ENCODE measurements at places on chromosomes 4 and X. TPM values are rescaled to one million over a fixed set of nuclear protein-coding genes. Genes with fewer than 3 reads are reported as not detected.

DNA sequence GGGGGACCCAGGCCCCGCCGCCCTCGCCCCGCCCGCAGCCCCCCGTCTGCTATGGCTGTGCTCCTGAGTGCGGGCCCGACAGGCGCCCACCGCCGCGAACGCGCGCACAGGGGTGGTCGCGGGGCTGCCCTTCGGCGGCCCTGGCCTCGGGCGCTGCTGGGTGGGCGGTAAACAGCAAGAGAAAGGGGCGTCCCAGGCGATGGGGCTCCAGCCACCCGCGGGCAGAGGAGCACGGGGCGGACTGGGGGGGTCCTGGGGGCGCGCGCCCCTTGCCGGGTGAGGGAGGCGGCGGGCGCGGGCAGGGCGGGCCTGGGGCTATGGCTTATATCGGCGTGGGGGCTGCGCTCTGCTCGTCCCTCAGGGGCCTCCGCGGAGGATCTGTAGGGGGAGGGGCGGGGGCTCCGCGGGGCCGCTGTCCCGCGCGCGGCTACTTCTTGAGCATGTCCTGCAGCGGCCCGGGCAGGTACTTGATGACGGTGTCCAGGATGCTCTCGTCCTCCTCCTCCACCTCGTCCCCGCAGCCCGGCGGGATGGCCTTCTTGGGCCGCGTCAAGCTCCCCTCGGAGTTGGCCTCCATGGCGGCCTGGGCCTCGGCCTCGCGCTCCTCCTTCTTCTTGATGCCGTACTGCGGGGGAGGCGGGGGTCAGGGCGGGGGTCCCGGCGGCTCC is 39.7 kb downstream of the CPLX1 start:
- DNase-seq = no peak

DNA sequence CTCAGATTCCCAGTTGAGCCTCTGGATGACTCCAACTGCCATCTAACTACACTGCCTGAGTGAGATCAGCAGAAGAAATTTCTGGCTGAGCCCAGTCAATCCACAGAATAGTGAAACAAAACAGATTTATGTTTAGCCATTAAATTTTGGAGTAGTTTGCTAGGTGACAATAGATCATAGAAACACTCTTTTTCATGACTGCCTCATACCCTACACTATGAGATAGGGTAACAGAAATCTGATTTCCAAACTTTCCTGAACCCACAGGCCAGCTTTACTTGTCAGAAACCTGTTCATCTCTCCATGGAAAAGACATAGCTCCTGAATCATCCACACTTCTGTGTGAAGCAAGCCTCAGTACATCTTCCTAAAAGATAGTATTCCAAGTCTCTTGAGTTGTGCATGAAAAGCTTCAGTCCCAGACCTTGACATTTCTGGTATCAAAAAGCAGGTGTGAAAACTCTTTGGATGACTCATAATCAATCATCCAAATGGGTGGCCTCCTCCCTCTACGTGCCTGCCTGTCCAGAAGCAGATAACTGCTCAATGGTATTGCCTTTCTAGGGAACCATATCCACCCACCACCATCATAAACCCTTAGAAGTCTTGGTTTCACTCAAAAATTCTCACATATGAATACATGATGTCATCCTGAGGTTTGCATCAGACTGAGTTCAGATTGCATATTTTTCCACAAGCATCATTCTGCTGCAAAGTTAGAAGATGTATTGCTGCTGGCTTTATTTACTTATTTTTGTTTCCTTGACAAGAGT is 47.5 kb upstream of the RAP2C start:
- DNase-seq = no peak

GLRA3 gene
- total RNA-seq = not detected

DNA sequence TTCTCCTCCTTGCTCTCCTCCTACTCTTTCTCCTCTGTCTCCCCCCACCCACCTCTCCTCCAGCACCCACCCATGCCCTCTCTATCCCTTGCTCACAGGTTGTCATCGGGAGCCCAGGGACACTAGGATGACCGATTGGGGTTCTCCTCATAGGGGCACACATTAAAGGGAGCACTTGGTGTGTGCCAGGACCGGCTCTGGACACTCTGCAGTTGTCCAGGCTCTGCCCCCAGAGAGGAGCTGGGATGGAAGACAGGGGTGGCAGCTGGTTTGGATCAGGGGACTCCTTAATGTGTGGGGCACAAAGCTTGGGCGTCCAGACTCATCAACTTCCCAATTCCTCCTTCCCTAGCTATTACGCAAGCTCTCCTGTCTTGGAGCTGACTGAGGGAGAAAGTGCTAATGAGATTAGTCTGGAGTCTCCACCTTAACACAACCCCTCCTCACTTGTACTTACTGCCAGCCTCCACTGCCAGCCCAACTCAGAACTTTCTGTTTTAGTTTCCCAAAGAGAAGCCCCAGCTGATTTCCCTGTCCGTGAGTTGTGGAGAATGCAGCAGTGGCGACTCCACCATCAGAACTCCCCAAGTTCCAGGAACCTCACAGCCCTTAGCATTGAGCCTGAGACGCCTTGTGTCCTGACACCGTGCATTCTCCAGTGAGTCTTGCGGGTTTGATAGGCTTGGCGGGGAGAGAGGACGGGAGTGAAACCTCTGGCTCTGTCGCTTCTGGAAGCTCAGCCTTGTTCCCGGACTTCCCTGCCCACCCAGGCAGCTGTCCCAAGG is 52.2 kb downstream of the CXorf49B start:
- DNase-seq = no peak

GRCh38 chrX:42456176-42456700 is 321.7 kb downstream of the PPP1R2C start:
- DNase-seq = no peak

ADGRL3 gene
- total RNA-seq = 2.5 TPM

TMEM31 gene
- not detected for total RNA-seq

HSFX2 gene
- total RNA-seq = not detected

- DNase-seq = no peak
Measured at GRCh38 chr4:1763070-1763549, 30.0 kb upstream of the FGFR3 start.

USP17L22 gene
- not detected for total RNA-seq

DNA sequence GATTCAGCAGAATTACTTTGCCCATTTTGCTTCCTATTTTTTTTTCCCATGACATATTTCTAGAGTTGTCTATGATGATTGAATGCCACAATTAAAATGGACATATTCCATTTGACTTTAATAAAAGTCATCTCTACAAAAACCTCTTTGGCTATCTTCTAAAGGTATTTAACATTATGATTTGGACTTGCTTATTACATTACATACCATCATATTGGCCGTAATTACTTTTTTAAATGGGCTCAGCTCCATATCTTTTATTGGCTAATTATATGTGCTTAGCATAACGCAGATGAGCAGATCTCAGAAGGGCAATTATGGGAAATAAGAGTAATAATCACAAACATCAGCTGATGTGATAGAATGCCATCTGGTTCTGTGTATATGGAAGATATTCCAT is 4.5 kb upstream of the LNX1 start:
- no peak for DNase-seq

DNA sequence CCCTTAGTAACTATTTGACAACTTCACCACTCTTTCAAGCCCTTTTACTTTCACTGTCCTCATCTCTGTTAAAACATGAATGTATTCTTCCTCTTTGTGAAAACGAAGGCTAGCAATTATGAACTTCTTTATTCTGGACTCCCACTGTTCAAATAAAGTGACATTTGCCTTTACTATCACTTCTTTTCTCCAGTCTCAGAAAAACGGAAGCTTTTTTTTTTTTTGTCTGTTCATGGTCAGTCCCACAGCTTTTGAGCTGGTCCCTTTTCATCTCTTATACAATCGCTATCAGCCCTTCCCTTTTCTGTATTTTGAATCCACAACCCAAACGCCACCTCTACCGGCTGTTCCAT is 327.7 kb downstream of the DKK2 start:
- DNase-seq = no peak

DNA sequence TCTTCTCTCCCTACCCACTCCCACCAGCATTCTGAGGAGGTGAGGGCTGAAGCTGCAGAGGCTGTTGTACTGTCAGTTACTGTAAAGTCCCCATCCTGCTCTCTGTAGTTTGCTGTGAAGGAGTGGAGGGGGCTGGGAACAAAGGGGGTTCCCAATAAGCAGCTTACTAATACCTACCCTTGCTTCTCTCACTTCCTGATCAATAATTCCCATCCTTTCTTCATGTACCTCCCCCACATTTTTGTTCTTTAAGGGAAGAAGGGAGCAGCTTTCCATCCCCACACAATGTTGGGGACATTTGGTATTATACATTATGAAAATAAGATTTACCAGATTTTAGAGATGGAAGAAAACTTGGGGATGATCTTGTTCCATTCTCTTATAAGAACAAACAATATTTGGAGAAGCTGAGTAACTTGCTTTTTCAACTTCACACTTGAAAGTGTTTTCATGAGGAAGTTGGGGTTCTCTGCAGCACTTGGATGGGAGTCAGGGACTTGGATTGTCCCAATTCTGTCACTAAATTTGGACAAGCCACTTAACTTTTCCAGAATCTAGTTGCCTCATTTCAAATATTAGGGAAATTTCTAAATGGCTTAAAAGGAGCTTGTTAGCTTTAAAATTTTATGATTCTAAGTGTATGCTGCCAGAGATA is 5.4 kb downstream of the TBC1D1 start:
- DNase-seq = no peak

Data from kidney epithelial cell (primary cell).